Stomach (tissue), 19 donors: ENCODE measurements at places on chromosomes 7 and 10. TPM values are rescaled to one million over a fixed set of nuclear protein-coding genes. Genes with fewer than 3 reads are reported as not detected.

GRCh38 chr7:836429-836828, 4.2 kb downstream of the SUN1 start:
- H3K27ac ChIP-seq, result peak overlapping the region; percentile 77
- no peak overlapping the region for H3K4me3 ChIP-seq
- peaks cover 34% of the 10 kb centered on the region for H3K36me3 ChIP-seq

DNA sequence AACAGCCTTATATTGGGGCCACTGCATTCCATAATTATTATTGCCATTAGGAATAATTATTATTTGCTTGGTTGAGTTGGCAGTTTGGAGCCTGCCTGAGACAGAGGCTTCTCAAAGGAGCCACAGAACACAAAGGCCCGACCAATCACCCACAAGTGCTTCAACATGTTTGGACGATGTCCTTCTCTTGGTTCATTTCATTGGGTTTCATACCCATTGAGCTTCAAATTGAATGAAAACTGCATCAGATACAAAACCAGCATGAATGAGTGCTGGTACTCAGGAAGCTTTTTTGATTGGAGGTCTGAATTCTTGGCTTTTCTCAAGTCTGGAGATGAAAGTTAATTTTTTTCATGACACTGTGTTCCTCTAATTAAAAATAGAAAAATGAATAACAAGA, 168.3 kb downstream of the CREB5 start:
- no peak for DNase-seq
- H3K36me3 ChIP-seq, result no peaks in the 10 kb centered on the region
- no peaks in the 10 kb centered on the region for H3K27me3 ChIP-seq
- H3K4me3 ChIP-seq, result no peak overlapping the region
- no peaks in the 10 kb centered on the region for H3K4me1 ChIP-seq
- H3K27ac ChIP-seq, result no peak overlapping the region

GRCh38 chr10:93081318-93081717, 7.6 kb downstream of the CYP26A1 start:
- H3K36me3 ChIP-seq, result no peaks in the 10 kb centered on the region
- H3K27me3 ChIP-seq, result peaks cover 52% of the 10 kb centered on the region
- H3K4me3 ChIP-seq, result no peak overlapping the region
- peaks cover 8% of the 10 kb centered on the region for H3K4me1 ChIP-seq
- no peak for DNase-seq

DNA sequence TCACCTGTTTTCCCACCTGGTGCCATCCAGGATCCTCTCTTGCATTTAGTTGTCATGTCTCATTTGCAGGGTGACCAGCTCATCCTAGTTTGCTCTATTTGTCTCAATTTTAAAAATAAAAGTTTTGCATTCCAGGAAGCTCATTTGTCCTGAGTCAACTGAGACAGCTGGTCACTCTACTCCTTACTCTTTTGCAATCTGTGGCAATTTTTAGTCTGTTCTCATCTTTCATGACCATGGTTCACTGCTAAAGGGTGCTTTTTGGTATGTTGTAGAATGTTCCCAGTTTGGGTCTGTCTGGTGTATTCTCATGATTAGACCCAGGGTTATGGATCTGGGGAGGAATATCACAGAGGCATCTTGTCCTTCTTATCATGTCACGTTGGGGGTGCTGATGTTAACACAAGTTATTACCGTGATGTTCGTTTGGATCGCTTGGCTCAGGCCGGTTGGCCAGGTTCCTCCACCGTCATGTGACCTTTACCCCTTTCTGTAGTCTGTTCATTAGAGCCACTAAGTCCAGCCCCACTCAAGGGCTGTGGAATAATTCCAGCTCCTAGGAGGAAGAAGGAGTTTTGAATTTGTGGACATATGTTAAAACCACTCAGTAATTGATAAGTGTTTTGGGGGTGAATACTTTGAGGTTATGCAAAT, 103.3 kb upstream of the IGFBP3 start:
- H3K36me3 ChIP-seq, result no peaks in the 10 kb centered on the region
- H3K4me3 ChIP-seq, result no peak overlapping the region
- no peak overlapping the region for H3K27ac ChIP-seq
- no peaks in the 10 kb centered on the region for H3K4me1 ChIP-seq
- no peak for DNase-seq

Gene BCL7B
- total RNA-seq, result 16.9 TPM

DNA sequence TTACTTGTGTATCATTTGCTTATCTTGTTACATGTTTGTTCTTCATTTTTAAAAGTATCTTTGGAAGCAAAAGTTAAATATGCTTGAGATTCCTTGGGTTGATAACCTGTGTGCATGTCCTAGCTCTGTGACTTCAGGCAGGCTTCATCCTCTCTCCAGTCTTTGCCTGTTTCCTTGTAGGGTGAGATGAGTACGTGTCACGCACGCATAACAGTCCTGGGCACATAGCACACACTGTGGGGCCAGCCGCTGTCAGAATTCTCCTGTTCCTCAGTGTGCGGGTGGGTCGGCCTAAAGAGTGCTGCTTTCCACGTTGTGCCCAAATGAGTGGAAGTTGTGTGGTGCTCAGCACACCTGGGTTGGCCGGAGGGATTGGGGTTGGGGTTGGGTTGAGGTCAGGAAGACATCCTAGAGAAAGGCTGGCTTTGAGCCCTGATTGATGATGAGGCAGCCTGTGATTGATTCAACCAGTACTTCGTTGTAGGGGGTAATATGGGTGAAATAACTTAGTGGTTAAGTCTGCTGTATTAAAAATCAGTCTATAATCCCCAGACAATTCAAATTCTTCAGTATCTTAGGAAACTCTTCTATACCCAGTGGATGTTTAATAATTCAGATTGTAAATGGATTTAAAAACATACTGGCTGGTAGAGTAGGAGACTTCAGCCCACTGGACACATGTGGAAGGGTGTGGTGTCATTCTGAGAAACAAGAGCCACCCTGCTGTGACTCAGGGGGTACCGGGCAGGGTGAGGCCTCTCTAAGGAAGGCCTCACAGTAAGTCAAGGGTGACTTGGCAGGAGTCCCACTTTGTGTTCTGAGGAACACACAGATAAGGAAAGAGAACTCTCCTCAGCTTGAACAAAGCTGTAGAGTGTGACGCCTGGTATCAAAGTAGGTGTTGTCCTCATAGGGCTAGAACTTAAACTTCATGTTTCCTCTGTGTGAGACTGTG, 54.8 kb downstream of the DAGLB start:
- peaks cover 56% of the 10 kb centered on the region for H3K4me1 ChIP-seq
- H3K36me3 ChIP-seq, result peaks cover 53% of the 10 kb centered on the region
- peak overlapping the region; percentile 75 for H3K27ac ChIP-seq
- no peaks in the 10 kb centered on the region for H3K27me3 ChIP-seq

GRCh38 chr10:75663947-75664664, 232.7 kb downstream of the LRMDA start:
- no peaks in the 10 kb centered on the region for H3K36me3 ChIP-seq
- peaks cover 35% of the 10 kb centered on the region for H3K4me1 ChIP-seq
- H3K27me3 ChIP-seq, result no peaks in the 10 kb centered on the region
- no peak for DNase-seq
- H3K4me3 ChIP-seq, result no peak overlapping the region
- no peak overlapping the region for H3K27ac ChIP-seq

Gene ARMH3
- total RNA-seq, result 3.5 TPM

DNA sequence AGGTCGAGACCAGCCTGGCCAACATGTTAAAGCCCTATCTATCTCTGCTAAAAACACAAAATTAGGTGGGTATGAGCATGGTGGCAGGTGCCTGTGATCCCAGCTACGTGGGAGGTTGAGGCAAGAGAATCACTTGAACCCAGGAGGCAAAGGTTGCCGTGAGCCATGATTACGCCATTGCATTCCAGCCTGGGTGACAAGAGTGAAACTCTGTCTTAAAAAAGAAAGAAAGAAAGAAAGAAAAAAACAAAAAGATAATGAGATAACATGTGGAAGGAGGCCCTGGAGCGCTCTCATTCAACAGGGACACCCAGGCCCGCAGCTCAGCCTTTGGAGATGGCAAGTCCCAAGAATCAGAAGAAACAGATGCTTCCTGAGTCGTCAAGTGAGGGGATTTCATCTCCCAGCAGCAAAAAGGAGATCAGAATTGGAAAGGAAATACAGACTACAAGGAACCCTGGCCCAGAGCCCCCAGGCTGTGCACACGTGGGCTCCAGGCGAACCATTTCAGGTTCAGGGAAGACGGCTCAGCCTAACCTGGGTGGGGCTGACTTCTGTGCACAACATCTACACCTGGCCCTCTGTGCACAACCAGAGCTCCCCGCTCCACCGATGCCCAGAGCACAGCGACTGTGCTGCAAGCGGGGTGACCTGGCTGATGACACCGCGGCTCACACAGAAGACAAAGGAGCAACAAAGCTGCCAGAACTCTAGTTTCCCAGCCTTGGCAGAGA, 33.3 kb downstream of the GNA12 start:
- no peaks in the 10 kb centered on the region for H3K27me3 ChIP-seq
- no peak overlapping the region for H3K4me3 ChIP-seq
- no peaks in the 10 kb centered on the region for H3K36me3 ChIP-seq
- peaks cover 5% of the 10 kb centered on the region for H3K4me1 ChIP-seq
- no peak for DNase-seq
- H3K27ac ChIP-seq, result peak overlapping the region; percentile 35

Gene SPAM1
- total RNA-seq, result not detected

DNA sequence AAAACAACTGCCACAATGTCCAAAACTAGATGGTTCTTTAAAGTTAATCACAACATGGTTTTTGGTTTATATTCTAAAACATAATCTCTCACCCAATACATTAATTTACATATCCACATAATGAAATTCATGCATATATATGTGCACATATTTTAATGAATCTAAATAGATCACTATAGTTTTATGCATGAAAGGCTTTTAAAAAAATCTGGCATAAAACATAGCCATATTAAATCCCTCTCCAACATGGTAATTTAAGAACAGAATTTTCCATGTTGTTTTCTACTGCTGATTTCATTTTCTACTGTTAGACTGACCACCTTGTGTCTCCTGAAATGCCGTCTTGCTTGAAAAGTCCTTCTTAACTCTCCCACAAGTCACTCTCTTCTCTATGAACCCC, 196.1 kb upstream of the AOAH start:
- H3K27me3 ChIP-seq, result no peaks in the 10 kb centered on the region
- no peaks in the 10 kb centered on the region for H3K36me3 ChIP-seq
- no peak overlapping the region for H3K27ac ChIP-seq

Gene CFAP58
- 0.58 TPM for total RNA-seq

- H3K27ac ChIP-seq, result no peak overlapping the region
- H3K27me3 ChIP-seq, result no peaks in the 10 kb centered on the region
- peaks cover 25% of the 10 kb centered on the region for H3K4me1 ChIP-seq
- no peak for DNase-seq
Observed at GRCh38 chr10:77179015-77179695, 458.5 kb downstream of the KCNMA1 start.

DNA sequence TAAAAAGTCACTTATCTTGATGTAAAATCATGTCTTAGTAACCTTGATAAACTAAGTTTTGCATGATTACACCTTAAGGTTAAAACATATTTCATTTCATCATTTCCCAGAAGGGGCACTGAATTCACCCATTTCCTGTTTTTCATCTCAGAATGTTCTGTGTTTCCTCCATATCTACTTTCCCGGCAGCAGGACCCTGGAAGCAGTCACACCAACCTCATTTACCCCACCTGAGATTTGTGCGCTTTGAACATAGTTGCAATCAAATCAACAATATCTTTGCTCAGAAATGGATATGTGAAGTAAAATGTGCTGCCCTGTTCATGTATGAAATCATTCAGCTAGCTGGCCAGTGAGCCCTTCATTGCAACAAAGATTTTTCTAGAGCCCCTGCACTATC, 46.8 kb downstream of the IKZF1 start:
- DNase-seq, result no peak
- no peaks in the 10 kb centered on the region for H3K36me3 ChIP-seq
- peaks cover 19% of the 10 kb centered on the region for H3K4me1 ChIP-seq
- peaks cover 4% of the 10 kb centered on the region for H3K27me3 ChIP-seq
